Bronchial epithelial cell (primary cell): ENCODE measurements at places on chromosomes 1 and 21. TPM values are rescaled to one million over a fixed set of nuclear protein-coding genes. Genes with fewer than 3 reads are reported as not detected.

The ZNF697 gene
- 3.7 and 5.5 TPM in 2 replicates for total RNA-seq

The OVAAL gene
- not detected in 2 replicates for total RNA-seq

GRCh38 chr1:80533093-80533492 is 1267.6 kb upstream of the ADGRL2 start:
- DNase-seq, result peak; percentile 8

GRCh38 chr1:52556641-52557360 is 3.9 kb upstream of the TUT4 start:
- peak; percentile 60 for DNase-seq

- DNase-seq, result no peak
These were observed 29.4 kb downstream of the RWDD3 start for GRCh38 chr1:95263450-95263849.

DNA sequence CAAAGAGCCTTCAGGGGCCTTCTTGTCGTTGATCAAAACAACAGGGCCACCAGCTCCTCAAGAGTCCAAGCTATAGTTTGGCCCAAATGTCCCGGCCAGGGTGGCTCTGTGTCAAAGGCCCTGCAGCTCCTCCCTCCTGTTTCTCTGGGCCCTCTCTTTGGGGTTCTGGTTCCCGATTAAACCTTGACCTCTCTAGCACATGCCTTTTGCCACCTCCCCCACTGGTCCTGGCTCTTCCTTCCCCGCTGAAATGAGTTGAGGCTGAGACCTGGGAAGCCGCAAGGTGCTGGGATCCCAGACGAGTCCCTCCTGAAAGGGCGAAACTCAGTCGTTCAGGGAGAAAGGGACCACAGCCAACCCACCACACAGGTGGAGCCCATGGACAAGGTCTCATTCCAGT is 56.9 kb downstream of the CASZ1 start:
- no peak for DNase-seq

DNA sequence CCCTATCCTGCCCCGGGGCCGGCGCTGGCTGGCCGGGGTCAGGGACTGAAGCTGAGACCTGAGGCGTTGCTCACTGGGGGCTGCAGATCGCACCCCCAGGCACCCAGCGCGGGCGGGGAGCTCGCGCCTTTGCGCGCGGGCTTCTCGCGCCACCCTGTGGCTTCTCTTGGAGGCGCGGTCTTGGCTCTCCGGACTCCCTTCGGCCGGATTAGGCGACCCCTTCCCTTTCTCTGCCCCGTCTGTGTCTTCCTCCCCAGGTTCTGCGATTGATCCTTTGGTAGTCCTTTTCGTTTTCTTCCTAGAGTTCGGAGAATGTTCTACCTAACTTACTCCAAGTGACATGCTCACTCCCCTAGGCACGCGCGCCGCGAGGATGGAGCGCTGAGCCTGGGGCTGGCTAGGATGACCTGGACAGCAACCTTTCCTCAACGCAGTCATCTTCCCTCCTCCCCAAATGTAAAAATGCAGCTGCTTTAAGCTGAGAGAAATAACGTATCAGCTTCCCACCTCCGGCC is 495 bp upstream of the NTRK1 start:
- DNase-seq, result no peak

The OR6K3 gene
- not detected in 2 replicates for total RNA-seq

- no peak for DNase-seq
These were observed 3.2 kb upstream of the DISP3 start for GRCh38 chr1:11475748-11476147.

The TNFRSF4 gene
- total RNA-seq, result 0.13 TPM in 1 of 2 replicates, not detected in the other

- no peak for DNase-seq
These were observed 1320.1 kb upstream of the PRMT6 start for GRCh38 chr1:105736349-105736748.

The NLRP3 gene
- total RNA-seq, result under 0.01 TPM in 2 replicates
